Activated T-cell treated with anti-CD3 and anti-CD28 coated beads for 4 hours (primary cell): ENCODE measurements at places on chromosomes 13 and 19.

DNA sequence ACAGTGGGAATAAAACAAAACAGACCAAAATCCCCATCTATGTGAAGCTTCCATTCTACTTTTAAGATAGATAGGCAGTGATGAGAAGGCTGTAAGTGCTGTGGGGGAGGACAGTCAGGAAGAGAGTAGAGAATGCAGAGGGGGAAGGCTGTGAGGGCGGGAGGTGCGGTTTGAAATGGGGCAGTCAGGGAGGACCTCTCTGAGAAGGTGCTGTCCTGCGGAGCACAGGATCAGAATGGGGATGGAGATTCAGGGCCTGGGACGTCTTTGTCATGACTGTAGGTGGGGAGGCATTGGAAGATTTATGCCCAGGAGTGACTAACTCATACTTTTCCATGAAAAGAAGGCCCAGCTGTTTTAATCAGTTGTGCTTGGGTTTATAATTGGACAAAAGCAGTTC lies 3.9 kb upstream of the GPR183 start:
- no peak for DNase-seq

DNA sequence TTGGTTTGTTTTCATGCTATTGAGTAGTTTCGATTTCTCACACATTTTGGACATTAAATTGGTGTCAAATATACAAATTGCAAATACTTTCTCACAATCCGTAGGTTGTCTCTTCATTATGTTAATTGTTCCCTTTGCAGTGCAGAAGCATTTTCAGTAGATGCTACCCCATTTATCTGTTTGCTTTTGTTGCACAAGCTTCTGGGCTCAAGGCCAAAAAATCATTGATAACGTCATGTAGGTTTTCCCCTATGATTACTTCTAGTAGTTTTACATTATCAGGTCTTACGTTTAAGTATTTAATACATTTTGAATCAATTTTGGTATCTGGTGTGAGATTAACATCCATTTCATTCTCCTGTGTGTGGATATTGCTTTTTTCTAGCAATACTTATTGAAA lies 14.0 kb upstream of the ZNF347 start:
- DNase-seq: no peak

DNA sequence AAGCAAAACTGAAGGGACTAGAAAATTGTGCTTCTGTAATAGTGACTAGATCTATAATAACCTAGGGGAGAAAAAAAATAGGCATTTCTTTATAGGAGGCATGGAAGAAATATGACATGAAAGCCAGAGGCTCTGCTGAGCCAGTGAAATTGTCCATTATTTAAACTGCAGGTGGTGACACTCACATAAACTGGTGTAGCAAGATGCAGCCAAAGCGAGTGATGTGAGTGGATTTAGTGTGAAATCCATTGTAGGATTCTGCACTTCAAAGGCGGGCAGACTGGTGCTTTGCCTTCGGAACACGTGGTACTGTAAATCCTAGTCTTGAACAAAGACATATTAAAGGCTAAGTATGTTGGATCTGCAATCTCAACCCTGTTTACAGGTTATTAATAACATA lies 361.9 kb downstream of the TBC1D4 start:
- no peak for DNase-seq

DNA sequence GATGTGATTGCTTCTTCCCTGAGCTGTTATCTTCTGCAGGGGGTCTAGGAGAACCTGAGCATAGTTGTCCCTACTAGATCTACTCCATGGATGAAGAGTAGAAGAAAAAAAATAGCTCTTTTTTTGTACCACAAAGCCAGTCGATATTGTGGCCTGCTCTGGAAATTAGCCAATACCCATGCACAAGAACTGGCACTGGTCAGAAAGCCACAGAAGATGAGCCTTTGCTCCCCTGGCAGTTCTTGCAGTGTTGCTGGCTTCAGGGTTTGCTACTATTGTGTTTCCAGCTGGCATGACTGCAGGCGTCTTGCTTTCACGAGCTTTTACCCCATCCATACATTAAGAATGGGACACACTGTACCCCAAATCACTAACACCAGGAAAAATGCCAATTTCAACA lies 547.7 kb upstream of the KLF12 start:
- no peak for DNase-seq

GRCh38 chr13:80486402-80486801 lies 145.5 kb upstream of the SPRY2 start:
- DNase-seq: no peak

DNA sequence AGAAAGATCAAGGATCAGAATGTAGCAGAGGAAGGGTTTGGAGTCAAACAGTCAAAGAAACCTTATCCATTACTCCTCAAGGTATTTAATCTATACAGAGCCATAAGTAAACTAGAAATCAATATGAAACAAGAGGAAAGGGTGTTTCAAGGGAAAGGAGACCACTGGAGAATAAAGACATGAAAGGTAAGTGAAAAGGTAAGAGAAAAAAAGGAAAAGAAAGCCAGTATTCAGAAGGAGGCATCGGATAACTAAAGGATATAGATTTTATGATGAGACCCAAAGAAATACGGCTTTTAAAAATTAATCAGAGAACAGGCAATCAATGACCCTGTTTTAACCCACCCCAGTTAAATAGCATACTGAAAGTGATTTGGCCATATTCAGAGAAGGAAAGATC lies 438.7 kb upstream of the MIR17HG start:
- DNase-seq: no peak

DNA sequence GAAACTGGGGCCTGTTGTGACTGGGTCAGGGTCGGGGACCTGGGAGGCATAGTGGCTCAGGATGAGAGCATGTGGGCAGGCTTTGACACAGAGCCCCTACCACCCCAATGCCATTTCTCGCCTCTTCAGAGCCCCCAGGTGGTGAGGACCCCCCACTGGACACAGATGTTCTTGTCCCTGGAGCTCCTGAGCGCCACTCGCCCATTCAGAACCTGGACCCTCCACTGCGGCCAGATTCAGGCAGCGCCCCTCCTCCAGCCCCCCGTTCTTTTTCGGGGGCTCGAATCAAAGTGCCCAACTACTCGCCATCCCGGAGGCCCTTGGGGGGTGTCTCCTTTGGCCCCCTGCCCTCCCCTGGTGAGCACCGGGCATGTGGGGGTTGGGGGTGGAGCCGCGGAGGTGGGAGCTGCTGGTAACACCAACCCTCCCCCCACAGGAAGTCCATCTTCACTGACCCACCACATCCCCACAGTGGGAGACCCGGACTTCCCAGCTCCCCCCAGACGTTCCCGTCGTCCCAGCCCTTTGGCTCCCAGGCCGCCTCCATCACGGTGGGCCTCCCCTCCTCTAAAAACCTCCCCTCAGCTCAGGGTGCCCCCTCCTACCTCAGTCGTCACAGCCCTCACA lies 10.4 kb downstream of the IGFLR1 start:
- no peak for DNase-seq

DNA sequence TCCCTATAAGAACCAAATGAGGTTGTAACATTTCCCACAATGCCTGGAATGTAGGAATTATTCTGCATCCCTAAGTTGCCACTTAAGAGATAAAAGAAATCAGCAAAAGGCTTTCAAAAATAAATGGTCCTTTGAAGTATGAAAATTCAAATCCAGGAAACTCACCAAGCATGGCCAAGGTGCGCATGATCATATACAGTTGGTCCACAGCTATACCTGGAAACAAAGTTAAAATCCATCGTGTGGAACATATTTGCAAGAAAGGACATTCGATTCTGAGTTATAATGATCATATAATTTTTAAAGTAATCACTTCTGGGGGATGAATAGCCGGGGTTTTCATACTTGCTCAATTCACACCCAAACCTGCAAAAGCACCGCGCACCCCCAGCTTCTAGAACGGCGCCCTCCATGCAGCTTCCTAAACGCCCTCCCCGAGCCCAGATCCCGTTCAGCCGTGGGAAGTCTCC lies 525 bp downstream of the CARS2 start:
- no peak for DNase-seq

GRCh38 chr13:39760521-39760920 lies 105.1 kb downstream of the COG6 start:
- DNase-seq: no peak

- DNase-seq: no peak
Measured at GRCh38 chr19:56114051-56114777, 6.9 kb downstream of the ZNF787 start.

GRCh38 chr13:96238861-96239260 lies 149.0 kb downstream of the HS6ST3 start:
- no peak for DNase-seq

DNA sequence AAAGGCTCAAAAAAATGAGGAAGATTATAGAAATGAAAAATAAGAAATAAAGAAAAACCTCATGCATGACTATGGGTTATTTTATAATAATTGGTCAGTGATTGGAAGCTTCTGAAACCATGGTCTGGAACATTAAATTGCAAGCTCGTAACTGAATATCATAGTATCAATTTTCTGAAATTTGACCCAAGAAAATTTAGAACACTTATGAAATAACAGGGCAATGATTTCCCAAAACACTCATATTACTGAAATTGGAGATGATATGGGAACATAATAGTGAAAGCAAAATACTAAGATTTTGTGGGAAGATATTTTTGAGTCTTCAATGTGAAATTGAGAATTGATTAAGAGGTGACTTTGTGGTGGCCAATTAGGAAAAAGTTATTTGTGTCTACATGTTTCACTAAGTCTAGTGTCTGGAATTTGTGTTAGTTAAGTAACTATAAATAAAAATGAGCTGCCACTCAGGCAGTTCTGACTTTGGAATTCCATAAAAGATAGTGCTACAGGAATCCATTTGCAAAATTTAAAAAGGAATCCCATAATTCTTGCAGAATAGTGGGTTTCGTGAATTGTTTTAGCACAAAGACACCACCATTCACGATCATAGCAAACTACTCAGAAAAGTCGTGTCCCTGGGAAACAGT lies 603.0 kb downstream of the LMO7 start:
- DNase-seq: no peak

DNA sequence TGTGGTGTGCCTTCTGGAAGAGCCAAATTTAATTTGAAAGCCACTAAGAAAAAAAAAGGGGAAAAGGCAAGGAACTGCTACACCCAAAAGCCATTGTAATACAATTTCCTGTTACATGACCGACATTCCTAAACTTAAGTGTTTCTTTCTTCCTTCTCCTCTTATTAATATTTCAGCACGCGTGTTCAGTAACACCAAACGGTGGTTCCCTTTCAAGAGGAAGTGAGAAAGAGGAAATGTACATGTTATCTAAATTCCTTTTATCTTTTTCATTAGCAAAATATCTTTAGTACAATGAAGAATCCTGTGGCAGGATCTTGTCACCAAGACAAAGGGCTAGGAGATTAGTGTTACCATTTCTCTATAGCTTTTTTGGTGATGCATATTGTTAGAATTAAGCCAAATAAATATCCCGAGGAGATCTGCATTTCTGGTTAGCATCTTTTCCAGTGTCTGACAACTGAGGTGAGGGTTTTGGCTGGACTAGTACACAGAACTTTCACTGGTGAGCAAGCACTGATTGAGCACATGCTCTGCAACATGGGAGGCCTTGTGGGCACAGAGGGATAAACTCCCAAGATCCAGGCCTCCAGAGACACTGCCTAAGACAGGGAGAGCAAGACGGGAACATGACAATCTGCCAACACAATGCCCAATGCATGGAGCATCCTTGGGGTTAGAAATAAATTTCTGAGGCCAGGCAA lies 22.1 kb downstream of the LATS2 start:
- no peak for DNase-seq
